ENCODE measurements at places on chromosomes 7 and 10.

GRCh38 chr7:92231-92674, 100.1 kb upstream of the FAM20C start:
- no peak for DNase-seq

DNA sequence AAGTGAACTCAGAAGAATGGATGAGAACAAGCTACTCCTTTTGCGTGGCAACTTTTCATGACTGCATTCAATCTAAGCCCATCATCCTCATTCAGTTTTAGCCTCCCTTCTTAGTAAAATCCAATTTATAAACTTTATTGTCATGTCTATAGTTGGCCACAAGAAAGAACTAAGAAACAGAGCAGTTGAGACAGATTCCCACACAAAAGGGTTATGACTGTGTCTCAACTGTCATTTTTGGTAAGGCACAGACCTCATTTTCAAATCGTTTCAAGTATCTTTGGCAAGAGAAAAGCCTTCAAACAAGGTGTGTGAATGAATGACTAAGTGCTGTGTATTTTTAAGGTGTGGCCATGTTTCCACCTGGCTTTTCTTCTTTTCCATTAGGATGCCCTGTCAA, 84.2 kb upstream of the CREB5 start:
- no peak for DNase-seq

DNA sequence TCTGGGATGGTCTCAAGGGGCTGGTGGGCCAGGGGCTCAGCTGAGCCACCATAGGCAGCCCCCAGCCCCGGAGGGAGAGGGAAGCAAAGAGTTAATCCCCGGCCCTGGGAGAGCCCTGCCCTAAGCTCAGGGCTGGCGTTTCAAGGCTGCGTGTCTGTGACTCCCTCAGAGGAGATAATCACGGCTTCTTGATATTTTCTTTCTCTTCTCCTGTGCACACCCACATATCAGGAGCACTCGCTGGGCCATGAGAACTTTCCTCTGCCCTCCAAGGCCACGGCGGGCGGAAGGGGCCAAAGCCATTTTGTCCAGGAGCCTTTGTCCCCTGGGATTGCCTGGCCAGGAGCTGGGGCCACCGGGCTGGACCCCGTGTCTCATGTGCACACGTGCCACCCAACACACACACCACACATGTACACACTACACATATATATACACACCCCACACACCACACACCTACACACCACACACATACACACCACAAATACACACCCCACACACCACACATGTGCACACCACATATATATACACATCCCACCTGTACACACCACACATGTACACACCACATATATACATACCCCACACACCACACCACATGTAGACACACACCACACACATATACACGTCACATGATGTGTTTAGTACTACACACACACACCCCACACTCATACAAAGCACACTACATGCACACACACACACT, 16.9 kb downstream of the VENTX start:
- no peak for DNase-seq

GRCh38 chr10:24513155-24513554, 210.5 kb downstream of the ARHGAP21 start:
- DNase-seq, result peak; percentile 41

DNA sequence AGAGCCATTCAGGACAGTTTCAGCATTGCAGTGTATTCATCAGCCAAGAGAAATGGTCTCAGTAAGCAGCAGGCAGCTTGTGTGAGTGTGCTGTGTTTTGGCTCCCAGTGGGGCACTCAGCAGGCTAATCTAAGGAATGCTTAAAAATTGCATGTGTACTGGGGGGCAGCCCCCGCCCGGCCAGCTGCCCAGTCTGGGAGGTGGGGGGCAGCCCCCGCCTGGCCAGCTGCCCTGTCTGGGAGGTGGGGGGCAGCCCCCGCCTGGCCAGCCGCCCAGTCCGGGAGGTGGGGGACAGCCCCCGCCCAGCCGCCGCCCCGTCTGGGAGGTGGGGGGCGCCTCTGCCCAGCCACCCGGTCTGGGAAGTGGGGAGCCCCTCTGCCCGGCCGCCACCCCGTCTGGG, 116.2 kb downstream of the GRID1 start:
- DNase-seq, result no peak

Data from fibroblast of pulmonary artery (primary cell).